ENCODE measurements at places on chromosomes 1 and 21.

GRCh38 chr1:54006508-54006907, 11.5 kb downstream of the LDLRAD1 start:
- no peak for DNase-seq

DNA sequence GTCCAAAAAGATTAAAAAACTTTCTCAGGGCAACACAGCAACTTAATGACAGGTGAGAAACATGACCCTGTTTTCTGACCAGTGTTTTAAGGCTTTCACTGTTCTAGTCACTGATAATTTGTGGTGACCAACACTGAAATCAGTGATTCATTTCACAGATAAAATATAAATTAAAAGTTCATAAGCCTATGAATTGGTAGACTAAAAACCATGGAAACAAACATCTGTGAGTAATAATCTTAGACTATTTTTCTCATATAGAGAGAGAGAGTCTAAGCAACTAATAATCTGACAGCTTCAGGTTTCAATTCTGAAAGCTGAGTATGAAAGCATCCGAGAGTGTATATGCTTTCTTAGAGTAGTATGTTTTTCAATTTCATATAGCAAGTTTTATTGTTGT, 536.9 kb downstream of the ADGRL2 start:
- no peak for DNase-seq

DNA sequence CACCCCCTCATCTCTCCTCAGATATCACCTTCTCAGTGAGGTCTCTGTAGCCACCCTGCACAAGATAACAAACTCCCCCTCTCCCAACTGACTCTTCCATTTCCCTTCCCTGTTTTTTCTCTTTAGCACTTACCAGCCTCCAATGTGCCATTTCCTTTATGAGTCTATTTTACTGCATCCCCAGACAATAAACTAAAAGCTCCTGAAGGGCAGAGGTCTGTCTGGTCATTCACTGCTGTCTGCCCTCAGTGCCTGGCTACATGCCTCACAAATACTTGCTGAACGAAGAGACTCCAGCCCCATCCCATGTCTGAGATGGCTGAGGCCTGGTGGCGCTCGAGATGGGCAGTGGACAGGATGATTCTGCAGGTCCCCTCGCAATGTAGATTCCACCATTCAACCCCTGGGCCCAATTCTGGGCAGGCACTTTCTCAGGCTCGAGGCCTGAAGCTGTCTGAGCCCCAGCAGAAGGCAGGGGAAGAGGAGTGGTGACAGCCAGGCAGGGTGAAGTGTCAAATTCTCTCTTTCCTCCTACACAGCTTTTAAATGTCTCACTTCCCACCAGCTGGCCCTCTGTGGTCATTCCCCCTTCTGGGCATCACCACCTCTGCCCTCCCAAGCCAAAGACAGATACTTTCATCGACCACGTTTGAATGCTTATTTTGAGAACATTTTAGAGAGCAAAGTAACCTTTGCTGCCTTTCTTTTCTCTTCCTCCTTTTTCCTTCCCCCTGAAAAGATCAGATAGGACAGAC, 6.6 kb downstream of the LRRN2 start:
- no peak for DNase-seq

GRCh38 chr21:27047283-27047657, 80.4 kb upstream of the ADAMTS5 start:
- no peak for DNase-seq

DNA sequence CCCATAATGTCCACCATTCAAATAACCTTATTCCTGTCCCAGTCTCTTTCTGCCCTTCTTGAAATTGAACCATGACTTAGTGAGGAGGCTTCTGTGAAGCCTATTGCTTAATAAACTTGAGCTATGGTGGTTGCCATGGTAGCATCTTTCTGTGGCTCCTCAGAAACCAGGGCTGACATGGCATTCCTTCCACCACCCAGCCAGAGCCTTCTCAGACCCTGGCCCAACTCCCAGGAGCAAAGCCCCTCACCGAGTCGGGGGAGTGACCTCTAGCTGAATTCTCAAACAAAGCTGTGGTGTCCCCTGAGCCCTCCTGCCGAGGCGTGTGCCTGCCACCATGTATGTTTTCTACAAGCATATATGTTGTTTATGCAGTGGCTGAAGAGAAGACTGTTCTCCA, 259.1 kb downstream of the CACNA1E start:
- no peak for DNase-seq

GRCh38 chr1:27597516-27598294, 6.2 kb downstream of the AHDC1 start:
- no peak for DNase-seq

- DNase-seq = no peak
Observed at GRCh38 chr1:237237721-237238120, 195.7 kb downstream of the RYR2 start.

DNA sequence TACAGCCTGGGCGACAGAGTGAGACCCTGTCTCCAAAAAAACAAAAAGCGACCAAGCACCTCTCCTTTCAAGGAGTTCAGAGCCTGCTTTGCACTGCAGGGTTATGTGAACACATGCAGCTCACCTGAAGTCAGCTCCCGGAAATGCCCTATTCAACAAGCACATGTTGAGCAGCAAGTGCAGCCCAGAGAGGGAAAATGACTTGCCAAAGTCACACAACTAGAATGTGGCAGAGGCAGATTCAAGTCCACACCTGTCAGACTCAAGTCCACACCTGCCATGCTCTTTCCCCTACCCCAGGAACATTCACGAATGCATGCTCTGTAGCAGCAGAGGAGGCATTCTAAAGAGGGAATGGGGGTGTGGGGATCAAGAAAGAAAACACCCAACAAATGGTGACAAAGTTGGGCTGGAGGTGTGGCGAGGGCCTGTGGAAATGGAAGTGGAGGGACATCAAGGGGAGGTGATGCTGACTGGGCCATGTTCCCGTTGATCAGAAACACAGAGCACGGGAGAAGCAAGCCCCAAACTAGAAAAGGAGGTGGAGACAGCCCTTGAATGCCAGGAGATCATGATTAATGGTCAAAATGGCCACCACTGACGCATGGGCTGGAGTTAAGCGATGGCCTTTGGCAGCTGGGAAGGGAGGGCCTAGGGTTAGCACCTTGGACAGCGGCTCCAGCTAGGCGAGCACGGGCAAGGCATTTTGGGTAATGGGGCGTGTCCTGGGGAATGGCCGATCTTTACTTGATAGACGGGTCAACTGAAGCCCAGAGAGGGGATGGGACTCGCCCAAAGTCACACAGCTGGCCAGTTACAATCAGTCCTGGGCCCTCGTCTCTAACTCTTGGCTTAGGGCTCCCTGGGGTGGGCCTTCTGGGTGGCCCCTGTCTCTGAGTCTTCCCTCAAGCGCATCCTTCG, 21.5 kb downstream of the RAP1GAP start:
- no peak for DNase-seq

GRCh38 chr1:2242814-2243725, 15.0 kb downstream of the SKI start:
- DNase-seq = no peak

DNA sequence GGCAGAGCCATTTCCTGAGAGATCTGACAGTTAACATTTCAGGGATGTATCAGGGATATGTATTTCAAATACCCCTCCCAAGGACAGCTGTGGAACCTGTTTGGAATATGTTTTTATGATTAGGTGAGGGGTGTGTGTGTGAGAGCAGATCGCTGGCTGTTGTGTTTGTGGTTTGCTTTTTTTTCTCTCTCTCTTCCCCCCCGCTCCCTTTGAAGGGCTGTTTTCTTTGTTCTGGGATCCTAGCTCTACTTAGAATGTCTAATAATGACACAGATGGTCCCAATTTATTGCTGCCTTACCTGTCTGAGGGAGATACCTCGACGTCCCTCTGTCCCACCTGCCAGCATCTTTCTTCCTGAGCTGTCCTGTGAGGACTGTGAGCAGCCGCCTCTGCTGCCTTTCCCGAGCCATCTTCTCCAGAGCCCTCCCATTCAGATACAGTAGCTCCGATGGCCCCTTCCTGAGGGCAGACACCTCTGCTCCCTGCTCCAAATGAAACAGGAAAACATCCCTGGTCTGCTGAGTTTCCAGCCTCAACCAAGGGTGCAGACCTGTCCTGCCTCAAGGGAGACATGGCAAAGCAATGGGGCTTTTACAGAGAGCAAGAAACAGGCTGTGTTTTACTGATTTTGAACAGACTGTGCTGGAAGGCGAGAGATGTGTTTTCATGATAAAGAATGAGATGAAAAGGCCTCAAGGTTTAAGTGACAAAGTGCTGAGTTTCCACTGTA, 138.0 kb upstream of the TNR start:
- no peak for DNase-seq

GRCh38 chr1:17078991-17079868, 25.4 kb upstream of the SDHB start:
- no peak for DNase-seq

GRCh38 chr1:211900441-211900840, 69.9 kb upstream of the LPGAT1 start:
- no peak for DNase-seq

GRCh38 chr1:154346276-154346917, 21.1 kb downstream of the ATP8B2 start:
- no peak for DNase-seq

GRCh38 chr1:70714149-70714548, 303.1 kb downstream of the CTH start:
- DNase-seq = no peak

GRCh38 chr1:200037904-200038303, 10.4 kb downstream of the NR5A2 start:
- no peak for DNase-seq

DNA sequence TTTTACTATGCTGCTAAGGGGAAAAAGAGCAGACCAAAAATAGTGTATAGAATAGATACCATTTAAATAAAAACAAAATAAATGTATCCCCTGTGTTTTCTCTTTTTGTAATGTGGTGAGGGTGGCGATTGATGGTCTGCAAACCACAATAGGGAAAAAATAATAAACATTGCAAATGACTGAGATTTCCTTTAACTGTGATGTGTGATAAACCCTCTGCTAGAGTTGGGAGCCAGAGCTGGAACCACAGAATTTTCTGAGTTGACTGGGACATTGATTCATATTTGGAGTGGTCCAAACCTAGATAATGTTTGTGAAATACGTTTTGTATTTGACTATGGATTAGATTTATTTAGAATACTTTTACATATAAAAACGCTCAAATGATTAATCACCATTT, 70.6 kb upstream of the PTGFR start:
- DNase-seq = no peak

- no peak for DNase-seq
Observed at GRCh38 chr21:41295721-41296254, 20.8 kb upstream of the FAM3B start.

DNA sequence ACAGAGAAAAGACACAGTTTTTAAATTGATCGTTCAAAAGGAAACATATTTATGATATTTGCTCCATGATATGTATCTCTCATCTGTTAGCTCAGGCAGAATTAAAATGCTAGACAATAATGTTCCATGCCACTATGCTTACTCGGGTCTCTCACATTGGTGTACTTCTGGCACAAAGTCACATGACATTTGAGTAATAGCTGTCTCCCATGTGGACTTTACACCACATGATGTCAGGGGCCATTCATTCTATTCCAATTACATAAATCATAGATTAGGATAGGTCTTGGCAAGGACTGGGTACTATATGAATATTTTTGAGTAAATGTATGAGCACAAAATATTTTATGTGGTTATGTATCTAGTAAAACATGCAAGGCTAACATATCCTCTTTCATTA, 648.4 kb downstream of the PLA2G4A start:
- DNase-seq = no peak

- DNase-seq = no peak
Observed at GRCh38 chr1:43522776-43523480, 7.8 kb upstream of the PTPRF start.

- DNase-seq = no peak
Observed at GRCh38 chr21:42340187-42341050, 10.4 kb downstream of the TFF2 start.

DNA sequence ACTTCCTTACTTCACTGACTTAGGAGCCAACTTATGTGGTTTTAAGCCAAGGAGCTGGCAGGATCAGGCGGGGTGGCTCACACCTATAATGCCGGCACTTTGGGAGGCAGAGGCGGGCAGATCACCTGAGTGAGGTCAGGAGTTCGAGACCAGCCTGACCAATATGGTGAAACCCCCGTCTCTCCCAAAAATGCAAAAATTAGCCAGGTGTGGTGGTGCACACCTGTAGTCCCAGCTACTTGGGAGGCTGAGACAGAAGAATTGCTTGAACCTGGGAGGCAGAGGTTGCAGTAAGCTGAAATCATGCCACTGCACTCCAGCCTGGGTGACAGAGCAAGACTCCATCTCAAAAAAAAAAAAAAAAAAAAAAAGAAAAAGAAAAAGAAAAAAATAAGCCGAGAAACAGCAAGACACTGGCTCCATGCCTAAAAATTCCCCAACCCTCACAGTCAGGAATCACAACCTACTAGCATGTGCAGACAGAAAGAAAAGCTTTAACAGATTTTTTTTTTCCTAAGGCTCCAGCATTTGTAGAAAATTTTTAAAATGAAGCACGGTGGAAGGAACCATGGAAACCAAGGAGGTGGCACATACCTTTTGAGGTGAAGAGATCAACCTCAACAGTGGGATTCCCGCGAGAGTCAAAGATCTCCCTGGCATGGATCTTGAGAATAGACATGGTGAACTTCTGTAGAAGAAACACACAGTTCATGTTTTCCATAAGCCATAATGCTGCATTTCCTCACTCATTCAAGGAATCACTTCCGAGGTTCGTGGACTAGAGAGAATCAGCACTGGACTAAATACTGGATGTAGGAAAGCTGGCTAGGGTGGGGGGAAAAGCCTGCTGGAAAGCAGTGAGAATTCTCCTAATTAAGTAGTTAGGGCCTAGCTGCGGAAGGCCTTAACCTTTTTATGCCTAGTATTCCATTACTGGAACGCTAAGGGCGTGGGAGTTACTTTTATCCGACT, 4.0 kb downstream of the ENO1 start:
- DNase-seq = no peak

DNA sequence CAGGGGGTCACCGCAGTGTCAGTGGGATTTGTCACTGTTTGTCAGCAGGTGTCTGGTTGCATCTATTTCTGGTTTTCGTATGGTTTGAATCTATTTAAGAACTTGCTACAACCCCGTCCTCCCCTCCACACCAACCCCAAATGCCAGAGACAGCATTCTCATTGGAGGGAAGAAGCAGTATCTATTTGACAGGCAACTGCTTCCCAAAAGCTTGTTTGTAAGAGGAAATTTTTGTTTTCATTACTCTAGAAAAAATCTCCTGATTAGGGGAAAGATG, 54.4 kb downstream of the NR5A2 start:
- DNase-seq = no peak

DNA sequence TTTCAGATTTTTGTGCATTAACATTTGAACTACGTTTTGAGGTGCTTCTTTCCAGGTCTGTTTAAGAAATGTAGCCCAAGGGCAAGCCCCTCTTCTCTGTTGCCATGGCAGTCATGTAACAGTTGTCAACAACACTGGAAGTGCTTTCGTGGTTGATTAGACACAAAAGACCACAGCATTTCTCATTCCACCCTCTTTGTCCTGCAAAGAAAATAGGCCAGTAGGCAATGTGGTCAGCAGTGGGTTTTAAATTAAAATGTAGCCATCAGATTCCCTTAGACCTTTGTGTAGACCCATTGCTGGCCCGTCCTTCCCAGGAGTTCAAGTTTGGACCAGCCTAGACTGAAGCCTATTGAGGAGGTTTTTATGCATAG, 35.4 kb downstream of the VANGL1 start:
- DNase-seq = no peak

Data from head of caudate nucleus (tissue), 42 donors.